ENCODE measurements at places on chromosomes 12 and 14.
A peak's percentile ranks its signal among the peaks of the same experiment; 100 is the strongest.

- DNase-seq = no peak
Observed at GRCh38 chr12:126770188-126770587, 1496.8 kb upstream of the TMEM132C start.

DNA sequence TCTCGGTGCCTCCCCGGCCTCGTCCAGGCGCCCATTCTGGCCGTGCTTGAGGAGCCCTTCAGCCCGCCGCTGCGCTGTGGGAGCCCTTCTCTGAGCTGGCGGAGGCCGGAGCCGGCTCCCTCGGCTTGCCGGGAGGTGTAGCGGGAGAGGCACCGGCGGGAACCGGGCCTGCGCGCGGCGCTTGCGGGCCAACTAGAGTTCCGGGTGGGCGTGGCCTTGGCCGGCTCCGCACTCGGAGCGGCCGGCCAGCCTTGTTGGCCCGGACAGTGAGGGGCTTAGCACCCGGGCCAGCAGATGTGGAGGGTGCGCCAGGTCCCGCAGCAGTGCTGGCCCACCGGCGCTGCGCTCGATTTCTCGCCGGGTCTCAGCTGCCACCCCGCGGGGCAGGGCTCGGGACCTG lies 168.7 kb upstream of the RPL10L start:
- no peak for DNase-seq

DNA sequence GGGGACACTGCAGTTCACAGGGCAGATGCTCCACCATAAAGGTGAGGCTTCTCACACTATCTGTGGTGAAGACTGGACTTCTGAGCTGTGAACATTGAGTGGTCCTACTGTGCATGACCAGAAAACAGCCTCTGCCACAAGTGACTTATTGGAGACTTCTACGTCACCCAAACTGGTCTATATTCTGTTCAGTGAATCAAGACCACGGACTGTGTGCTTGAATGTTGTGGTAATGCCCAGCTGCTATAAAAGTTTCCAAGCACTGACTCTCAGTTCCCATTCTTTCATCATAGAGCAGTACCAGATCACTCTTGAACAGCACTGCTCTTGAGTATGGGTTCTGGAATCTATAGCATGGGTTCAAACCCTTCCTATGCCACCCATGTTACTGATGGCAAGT lies 4.8 kb upstream of the PLEK2 start:
- no peak for DNase-seq

DNA sequence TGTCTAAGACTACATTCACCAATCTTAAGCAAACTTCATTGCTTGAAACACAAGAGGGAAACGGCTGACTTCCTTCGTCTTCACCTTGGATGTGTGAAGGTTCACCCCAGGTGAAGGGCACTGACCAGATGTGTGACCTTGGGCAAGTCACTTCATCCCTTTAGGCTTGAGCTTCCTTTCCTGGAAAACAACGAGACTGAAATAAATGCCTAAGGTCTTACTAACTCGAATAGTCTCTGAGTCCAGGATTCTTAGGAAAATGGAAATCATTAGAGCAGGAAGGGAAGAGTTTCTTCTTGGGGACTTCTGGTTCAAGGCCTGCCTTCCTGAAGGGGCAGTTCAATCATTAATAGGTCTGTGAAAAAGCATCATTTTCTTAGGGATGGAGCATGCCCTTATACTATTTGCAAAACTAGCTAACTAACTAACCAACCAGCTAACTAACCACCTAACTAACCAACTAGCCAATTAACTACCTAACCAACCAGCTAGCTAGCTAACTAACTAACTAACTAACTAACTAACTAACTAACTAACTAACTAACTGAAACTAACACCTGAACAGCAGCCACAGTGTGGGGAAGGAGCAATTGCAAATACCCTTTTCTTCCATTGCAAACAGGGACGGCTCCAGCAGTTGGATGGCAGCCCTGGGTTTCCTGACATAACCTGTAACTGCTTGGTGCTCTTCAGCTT lies 31.5 kb upstream of the EMP1 start:
- no peak for DNase-seq

GRCh38 chr12:96083020-96083719 lies 47.8 kb upstream of the LTA4H start:
- no peak for DNase-seq

- DNase-seq = peak; percentile 20
Observed at GRCh38 chr12:115946867-115947695, 330.4 kb downstream of the MED13L start.

DNA sequence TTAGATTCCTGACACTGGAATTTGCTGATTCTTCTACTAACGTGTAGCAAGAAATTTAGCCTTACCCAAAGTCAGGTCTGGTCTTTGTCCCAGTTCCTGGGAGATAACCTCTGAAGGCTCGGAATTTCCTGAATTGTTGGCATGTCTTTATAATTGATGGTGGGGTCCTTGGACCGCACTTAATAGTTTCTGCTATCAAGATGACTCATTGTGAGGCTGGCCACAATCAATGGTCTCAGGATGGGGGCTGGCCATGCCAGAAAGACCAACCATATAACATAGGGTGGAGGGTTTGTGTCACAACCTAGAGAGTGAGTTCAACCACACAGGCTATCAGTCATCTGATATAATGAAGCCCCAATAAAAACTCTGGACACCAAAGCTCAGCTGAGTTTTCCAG lies 259.7 kb downstream of the DAD1 start:
- no peak for DNase-seq

DNA sequence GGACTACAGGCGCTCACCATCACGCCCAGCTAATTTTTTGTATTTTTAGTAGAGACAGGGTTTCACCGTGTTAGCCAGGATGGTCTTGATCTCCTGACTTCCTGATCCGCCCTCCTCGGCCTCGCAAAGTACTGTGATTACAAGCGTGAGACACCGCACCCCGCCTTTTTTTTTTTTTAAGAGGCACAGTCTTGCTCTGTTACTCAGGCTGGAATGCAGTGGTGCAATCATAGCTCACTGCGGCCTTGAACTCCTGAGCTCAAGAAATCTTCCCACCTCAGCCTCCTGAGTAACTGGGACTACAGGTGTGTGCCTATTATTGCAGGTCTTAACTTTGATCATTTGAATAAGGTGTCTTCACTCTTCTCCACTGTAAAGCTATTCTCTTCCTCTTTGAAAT lies 5.3 kb upstream of the GLTP start:
- DNase-seq = no peak

GRCh38 chr14:24279301-24280186 lies 8.1 kb upstream of the RABGGTA start:
- DNase-seq = peak; percentile 92

- no peak for DNase-seq
Observed at GRCh38 chr14:93153121-93153520, 31.6 kb downstream of the MOAP1 start.

GRCh38 chr14:105092171-105093037 lies 27.2 kb upstream of the GPR132 start:
- DNase-seq = no peak

GRCh38 chr14:67963960-67964812 lies 144.6 kb downstream of the RAD51B start:
- peak; percentile 19 for DNase-seq

DNA sequence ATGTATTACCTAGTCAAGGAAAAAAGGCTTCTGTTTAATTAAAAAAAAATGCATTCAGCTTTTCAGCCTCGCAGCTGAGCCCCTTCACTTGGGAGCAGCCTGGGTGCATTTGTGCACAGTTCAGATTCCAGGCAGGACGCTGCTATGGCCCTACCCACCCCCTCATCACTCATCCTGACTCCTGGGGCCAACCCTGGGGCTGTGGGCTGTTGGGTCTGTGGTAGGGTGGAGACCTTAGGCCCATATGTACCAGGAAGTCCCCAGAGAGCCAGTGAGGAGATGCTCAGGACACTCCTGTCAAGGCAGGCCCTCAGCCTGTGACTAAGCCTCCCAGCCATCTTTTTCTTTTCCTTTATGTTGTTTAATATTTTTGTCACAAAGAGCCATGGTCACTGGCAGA lies 9.3 kb upstream of the CDCA4 start:
- no peak for DNase-seq

DNA sequence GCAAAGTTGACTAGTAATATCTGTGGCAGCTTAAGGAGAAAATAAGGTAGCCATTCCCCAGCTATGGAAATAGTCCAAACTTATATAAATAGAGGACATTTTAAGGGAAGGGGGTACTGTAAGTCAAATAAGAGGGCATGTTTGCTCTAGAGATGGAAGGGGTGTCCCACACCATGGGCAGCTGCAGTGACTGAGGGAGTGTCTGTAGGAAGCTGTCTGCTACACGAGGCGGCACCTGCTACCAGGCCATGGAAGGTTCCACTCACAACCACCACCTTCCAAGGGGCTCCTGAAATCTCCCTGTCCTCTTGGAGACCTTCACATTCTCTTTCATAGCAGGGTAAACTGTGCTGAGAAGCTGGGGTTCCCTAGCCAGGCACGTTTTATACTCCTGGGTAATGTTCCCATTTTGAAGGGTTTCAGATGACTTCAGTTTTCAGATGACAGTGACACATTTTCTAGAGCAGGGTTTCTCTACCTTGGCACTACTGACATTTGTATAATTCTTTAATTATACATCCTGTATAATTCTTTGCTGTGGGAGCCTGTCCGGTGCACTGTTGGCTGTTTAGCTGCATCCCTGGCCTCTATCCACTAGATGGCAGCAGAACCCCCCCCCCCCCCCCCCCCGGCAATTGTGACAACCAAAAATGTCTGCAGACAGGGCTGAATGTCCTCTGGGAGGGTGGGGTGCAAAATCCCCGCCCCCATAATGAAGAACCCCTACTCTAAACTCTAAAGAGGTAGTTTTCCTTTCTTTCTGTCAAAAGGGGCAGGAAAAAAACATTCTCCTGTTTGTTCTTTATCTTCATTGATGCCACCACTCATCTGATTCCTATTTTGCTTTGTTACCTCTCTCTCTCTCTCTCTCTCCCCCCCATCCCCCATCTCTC lies 11.6 kb upstream of the SMCO2 start:
- peak; percentile 54 for DNase-seq

DNA sequence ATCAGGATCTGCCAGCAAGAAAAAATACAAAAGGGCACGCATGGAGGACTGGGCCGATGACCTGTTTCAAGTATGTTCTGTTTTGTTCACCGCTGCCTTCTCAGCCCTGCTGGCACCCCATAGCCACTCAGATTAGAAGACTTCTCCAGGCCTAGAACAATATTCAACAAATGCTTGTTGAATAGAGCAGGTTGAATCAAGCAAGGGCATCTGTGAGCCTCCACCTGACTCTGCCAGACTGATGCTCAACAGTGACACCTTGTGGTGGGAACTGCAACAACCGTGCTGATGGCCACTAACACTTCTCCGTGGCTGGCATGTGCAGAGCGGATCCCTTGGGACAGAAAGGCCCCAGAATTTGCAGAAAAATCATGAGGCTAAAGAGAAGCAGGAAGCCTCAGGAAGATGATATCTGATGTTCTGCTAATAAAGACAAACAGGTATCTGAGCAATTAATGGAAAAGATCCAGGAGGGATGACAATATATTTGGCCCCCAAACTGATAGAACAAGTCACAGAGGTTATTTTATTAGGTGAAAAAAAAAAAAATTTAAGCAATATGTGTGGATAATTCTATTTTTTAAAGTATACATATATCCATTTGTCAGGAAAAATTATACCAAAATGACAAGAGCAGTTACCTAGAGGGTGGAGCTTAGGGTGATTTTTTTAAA lies 114.3 kb downstream of the KSR2 start:
- peak; percentile 73 for DNase-seq

DNA sequence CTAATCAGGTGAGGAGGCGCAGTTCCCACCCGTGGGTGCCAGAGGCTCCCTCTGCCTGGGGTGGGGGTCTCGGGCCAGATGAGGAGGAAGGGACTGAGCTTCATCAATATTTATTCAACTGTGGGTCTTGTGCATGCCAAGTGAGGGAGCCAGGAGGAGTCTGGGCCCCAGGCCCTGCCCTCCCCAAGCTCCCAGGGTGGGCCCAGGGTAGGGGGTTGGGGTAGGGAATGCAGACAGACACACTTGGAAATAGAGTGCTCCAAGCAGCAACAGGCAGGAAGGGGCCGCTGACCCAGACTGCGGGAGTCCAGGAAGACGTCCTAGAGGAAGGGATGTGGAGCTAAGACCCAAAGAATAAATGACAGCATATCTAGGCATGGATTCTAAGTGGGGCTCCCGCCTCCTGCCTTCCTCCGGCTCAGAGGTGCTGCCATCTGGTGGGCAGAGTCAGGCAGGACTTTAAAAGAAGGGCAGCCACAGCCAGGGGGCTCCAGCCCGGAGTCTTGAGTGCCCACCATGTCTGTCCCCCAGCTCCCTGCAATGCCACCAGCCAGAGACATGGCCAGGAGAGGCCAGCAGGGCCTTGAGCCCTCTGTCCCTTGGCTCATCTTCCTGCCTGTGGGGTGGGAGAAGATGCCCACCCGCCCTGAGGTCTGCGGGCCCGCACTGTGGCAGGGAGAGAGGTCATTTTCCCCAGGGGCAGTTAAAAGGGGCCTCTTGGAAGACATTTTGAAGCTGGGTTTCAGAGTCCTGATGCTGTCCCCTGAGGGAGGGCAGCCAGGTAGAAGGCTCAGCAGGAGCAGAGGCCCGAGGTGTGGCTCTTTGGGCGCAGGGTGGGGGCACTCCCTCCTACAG lies 70.1 kb downstream of the PHETA1 start:
- DNase-seq = peak; percentile 80

- DNase-seq = no peak
Observed at GRCh38 chr14:93301821-93302447, 30.9 kb downstream of the BTBD7 start.

DNA sequence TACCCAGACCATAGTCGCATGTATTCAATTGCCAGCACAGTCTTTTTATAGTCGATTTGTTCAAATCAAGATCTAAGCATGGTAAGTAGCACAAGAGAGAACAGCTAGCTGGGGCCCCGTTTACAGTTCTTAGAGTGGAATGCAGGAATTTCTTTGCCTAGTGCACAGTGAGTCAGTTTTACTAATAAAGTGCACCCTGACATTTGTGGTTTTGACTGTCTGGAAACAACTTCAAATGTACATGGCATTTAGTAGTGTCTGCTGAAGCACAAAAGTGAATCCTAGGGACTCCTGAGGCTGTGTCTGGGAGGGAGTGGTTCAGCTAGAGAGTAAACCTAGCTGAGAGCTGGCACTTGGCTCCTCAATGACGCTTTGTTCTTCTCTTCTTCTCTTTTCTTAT lies 64.9 kb downstream of the TMX1 start:
- no peak for DNase-seq

DNA sequence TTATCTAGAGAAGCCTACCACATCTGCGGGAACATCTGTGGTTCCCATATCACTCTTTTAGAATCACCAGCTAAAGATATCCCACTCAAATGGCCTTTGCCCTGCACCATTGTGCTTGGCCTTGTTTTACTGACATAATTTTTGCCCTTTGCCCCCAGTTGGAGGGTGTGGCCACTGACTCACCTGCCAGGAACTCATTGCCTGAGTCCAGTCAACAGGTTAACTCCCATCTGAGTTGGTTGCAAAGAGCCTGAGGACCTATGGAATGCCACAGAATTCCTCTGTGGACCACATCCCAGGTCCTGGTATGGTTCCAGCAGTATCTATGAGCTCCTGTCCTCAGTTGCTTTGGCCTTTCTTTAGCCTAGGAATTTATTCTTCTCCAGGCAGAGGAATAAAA lies 55.7 kb upstream of the PTGR2 start:
- DNase-seq = no peak

- DNase-seq = no peak
Observed at GRCh38 chr12:1881936-1882335, 36.5 kb downstream of the CACNA2D4 start.

All from hematopoietic multipotent progenitor cell treated with erythropoietin and hydrocortisone succinate and interleukin-3 and kit ligand, for 6 days (in vitro differentiated cells).